ENCODE measurements at places on chromosomes 13 and 19.

DNA sequence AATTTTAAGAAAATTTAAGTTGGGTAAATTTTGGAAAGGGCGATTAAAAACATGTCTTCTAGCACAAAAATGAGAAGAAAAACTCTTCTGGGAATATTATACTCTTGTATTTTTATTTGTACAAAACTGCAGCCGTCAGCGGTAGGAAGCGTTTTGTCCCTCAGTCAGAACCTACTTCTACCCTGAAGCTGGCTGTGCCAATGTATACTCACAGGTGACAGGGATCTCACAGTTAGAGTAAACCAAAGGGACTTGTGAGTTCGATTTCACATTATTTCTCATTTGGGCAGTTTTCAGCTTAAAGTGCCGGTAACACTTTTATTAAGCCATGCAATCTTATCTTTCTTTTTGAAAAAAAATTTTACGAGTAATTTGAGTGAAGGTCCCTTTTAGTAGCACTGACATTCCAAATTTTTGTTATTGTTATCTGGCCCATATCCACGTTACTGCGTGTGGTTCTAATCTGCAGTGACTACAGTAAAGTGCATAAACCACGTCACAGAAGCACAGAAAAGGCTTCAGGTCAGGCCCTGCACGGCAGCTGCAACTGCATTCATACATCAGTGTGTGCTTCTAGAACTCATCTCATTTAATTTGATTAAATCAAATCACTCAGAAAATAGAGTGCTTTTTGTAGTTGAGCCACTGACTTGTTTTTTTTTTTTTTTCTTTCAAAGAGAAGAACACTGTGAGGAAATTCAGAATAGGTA lies 387.3 kb downstream of the LIG4 start:
- DNase-seq: no peak

- no peak for DNase-seq
These were observed 6.6 kb downstream of the ANKRD10 start for GRCh38 chr13:110907951-110908898.

- no peak for DNase-seq
These were observed 6.0 kb downstream of the NFIC start for GRCh38 chr19:3372413-3372812.

DNA sequence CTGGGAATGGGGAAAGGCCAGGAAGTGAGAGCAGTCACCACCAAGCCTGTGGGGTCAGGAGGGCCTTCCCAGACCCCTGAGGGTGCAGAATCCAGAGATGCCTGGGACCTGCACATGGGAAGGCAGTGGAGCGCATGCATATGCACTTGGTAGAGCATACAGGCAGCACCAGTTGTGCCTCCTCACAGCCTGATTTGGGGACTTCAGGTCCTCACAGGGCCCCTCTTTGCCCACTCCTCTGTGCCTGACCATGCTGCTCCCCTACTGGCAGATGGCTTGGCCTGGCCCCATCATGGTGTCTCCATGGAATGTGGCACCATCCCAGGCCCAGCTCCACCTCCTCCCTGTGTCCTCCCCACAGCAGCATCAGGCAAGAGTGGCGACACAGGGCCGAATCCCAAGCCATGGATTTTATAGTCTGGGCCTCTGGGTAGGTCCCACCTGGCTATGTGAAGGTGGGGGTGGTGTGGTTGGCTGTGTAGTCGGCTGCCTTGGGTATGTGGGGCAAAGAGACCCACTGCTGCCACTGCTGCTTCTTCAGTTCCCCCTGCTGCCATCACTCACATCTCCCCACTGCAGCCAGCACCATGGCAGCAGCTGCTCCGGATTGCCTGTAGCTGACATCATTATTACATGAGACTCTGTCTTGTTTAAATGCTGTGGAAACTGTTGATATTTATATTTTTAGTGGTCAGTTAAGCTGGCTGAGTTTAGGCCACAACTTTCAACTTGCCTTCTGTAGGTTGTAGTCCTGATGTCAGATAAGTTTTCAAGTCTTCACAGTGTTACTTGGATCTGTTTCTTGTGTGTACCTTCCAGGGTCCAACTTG lies 247.0 kb downstream of the GPC6 start:
- no peak for DNase-seq

DNA sequence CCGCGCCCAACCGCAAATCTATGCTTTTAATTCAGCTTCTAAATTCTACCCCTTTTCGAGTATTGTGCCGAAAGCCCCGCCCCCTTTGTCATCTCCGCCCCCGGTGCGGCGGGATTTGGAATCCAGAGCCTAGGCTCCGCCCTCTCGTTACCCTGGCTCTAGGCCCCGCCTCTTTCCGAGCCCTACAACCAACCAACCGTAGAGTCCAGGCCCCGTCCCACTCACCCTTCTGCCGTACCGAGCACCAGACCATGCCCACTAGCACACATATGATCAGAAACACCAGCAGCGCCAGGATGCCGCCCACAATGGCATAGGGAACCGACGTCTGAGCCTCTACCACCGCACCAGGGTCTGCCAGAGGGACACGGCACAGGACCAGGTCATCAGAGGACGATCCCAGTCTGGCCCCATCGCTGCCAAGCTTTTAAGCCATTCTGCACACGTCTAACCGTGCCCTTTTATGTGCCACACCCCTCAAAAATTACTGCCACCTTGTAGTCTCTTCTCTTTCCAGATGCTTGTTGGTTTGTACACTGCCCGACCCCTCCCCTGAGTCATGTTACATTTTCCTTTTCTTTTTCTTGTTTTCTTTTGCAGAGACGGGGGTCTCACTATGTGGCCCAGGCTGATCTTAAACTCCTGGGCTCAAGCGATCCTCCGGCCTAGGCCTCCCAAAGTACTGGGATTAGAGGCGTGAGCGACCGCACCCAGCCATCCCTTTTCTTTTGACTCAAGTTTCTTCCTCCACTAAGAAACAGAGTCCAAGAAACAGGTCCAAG lies 4.7 kb upstream of the ZNF428 start:
- no peak for DNase-seq

DNA sequence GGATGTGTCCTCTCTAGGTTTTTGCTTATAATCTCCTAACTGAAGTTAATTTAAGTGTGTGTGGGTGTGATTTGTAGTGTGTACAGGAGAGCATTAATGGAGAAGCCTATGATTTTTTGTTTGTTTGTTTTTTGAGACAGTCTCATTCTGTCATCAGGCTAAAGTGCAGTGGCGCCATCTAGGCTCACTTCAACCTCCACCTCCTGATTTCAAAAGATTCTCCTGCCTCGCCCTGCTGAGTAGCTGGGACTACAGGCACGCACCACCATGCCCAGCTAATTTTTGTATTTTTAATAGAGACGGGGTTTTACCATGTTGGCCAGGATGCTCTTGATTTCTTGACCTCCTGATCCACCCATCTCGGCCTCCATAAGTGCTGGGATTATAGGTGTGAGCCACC lies 20.6 kb downstream of the ZNF701 start:
- no peak for DNase-seq

DNA sequence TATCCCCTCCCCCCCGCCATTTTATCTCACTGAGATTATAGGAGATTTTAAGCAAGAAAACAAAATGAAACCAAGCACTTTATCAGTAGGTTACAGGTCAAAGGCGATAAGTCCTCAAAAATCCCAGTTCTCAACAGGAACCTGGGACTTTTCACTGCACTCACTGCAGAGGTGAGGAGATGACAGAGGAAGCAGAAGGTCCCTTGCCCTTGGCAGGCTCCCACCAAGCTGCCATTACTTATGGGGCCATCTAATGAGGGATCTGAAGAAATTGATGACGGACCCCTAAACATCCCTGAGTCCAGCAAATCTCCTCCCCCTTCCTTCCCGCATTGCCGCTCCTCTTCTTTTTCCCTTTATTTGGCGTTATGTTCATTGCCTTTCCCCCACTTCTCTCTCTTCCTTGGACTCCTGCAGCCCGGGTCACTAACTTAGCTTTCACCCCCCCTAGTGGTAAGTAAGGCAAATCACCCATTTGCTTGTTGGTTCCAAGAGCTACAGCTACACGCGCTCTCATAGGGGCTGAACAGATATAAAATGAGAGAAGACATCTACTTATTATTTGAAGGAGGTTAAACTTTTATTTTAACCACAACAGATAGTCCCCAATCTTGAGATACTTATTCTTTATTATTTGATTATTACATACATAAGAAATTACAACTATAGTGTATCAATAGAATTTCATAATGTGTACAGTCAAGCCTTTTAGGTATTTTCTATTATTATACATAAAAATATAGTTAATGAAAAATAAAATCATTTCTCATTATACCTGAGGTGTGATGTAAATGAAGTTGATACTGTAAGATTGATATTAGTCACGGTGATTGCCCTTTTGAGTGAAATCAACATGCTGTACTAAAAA lies 52.0 kb upstream of the ARGLU1 start:
- DNase-seq: peak; percentile 70

GRCh38 chr13:78047151-78047550 lies 128.5 kb upstream of the EDNRB start:
- DNase-seq: no peak

GRCh38 chr19:55704494-55705245 lies 29.6 kb downstream of the EPN1 start:
- no peak for DNase-seq

DNA sequence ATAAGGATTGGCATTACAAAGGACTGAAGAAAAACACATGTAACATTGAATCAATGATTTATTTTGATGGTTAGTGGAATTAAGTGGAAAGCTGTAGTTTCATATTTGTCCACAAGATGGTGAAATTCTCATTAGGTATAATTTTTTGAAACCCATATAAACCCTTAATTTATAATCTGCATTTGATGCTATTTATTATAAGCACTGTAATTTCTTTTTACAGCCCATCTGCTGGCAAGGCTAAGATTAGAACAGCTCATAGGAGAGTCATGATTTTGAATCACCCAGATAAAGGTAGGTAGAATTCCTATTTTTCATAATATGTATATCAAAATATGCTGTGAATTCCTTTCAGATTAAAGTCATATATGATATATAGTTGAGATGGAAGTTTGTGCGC lies 62.2 kb downstream of the DNAJC15 start:
- DNase-seq: no peak
